ENCODE measurements at places on chromosomes 2 and 18.
A peak's percentile ranks its signal among the peaks of the same experiment; 100 is the strongest.

DNA sequence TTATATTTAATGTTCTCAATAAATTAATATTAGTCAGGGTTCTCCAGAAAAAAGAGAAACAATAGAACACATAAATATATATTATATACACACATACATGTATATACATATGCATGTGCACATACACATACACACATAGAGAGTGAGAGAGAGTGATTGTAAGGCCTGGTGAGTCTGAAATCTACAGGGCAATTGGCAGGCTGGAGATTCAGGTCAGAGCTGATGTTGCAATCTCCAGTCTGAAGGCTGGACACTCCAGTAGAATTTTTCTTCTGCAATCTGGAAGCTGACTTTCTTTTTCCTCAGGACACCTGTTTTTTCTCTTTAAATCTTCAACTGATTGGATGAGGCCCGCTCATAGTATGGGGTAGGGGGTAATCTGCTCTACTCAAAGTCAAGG is 3.2 kb downstream of the TMEM182 start:
- DNase-seq: no peak

GRCh38 chr18:41226186-41226585 is 728.8 kb upstream of the PIK3C3 start:
- no peak for DNase-seq

- peak; percentile 55 for DNase-seq
Observed at GRCh38 chr2:237451643-237452469, 35.2 kb upstream of the MLPH start.

GRCh38 chr18:45653090-45653489 is 37.8 kb downstream of the SLC14A2 start:
- no peak for DNase-seq

DNA sequence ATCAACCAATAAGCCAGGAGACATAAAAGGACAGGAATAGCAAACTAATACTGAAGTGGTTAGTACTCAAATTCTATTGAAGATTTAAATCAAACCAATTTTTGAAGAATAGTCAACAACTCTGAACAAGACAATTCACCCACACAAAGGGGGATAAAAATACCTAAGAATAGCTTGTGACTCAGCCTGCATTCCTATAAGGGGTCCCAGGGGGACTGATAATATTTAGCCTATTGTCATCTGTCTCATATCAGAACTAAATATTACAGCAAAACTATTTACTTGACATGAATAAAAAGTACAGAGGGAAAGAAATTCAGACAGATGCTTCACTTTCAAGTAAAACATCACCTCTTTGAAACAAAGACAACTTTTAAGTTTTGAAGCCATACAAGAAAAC is 7.7 kb downstream of the ITSN2 start:
- no peak for DNase-seq

GRCh38 chr18:50114448-50114847 is 80.5 kb downstream of the MYO5B start:
- no peak for DNase-seq

DNA sequence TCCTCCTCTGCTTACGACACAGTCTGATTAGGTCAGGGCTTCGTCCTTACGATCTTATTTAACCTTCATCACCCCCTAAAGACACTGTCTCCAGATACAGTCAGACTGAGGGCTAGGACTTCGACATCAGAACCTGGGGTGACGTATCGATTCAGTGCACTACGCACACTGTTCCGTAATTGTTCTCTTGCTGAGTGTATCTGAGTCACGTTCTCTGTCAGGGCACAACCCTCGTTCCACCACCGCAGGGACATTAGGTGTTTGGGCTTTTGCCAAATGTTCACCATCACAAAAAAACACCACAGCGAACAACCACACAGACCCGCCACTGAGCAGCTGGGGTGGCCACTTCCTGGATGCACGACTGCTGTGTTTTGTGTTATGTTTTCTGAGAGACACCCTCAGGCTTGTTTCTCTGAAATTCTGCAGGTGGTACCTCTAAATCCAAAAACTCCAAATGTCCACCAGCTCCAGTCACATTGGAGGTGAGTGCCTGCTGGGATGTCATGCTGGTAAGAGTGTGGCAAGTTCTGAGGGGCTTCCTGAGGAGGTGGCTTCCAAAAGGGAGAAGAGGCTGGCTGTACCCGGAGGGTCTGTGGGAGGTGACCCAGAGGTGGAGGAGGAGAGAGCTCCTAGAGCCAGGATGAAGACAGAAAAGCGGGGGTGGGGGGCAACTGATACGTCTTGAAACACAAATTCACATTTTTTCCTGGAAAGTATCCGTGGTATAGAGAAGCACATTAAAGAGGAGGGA is 66.6 kb downstream of the ADNP2 start:
- no peak for DNase-seq

- DNase-seq: no peak
Observed at GRCh38 chr18:35311496-35311895, 21.5 kb upstream of the ZSCAN30 start.

- no peak for DNase-seq
Observed at GRCh38 chr2:235847576-235847975, 320.6 kb downstream of the GBX2 start.

GRCh38 chr2:240139666-240140393 is 628 bp downstream of the OTOS start:
- DNase-seq: no peak

DNA sequence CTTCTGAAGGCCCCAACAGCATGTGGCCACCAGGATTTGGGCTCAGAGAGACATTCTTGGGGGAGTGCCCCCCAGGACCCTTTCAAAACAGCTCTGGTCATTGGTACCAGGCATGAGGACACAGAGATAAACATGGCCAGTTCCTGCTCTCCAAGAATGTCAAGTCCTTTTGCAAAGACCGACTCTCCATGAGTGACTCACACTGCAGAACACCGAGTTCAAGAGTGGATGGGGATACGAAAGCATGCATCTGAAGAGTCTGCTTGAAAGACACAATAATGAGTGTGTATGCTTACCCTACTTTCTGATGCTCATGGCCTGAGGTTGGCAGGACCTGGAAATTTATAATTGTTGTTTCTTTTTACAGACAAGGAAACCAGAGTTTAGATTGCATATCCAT is 450.6 kb downstream of the TSN start:
- no peak for DNase-seq

DNA sequence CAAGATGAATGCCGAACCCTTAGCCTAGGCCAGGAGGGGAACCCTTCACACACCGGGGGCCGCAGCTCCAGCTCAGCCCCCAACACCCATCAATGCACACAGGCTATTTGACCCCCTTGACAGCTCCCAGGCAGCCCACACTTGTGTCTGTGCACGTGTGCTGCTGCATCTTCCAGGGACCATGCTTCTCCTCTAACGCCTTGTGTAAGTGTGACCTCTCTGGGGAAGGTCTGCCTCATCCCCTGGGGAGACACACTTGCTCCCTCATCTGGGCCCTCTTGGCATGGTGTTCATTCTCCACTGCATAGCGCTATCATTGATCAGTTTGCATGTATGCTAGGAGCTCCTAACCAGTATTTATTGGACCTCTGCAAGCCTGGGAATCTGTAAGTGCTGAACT is 120.0 kb upstream of the FHL2 start:
- no peak for DNase-seq

DNA sequence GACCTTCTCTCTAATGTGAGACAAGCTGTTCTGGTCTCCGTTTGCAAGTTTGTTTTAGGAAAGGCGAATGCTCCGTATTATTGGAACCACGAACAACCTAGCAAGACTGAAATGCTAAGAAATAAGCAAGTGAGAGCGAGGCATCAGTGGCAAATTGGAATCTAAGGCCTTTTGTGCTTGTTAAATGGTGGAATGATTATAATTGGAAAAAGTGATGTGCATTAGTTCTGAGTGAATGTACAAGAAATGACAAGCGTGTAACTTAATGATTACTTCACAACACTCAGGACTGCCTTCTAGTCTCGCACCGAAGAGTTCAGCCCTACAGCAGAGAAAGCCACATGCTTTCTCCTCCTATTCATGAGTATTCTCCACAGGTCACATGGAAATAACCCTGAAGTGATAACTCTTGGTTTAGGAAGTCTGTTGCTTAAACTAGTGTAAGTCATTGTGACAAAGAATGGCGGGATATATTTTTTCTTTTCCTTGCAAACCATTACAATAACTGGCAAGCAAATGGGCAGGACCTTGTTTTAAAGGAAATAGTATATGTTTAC is 392.2 kb upstream of the FIGN start:
- no peak for DNase-seq

GRCh38 chr2:136219963-136220362 is 102.0 kb upstream of the CXCR4 start:
- DNase-seq: no peak

DNA sequence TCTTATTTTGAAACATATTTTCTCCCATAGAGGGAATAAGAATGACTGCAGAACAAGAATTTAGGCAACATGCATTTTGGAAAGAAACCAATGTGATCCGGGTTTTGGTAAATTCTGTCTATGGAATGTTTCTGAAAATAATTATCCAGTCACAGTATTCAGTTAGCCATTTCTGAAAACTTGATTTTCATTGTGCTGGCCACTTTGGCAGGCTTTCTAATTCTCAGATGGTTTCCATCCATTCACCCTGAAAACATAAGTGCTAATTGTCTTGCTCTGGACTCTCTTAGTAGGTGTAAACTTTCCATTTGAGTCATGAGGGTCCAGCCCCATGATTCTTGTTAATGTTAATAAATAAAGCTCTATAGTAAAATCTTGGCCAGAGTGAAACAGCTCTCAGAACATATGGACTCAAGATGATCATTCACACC is 176.5 kb downstream of the RBM43 start:
- no peak for DNase-seq

DNA sequence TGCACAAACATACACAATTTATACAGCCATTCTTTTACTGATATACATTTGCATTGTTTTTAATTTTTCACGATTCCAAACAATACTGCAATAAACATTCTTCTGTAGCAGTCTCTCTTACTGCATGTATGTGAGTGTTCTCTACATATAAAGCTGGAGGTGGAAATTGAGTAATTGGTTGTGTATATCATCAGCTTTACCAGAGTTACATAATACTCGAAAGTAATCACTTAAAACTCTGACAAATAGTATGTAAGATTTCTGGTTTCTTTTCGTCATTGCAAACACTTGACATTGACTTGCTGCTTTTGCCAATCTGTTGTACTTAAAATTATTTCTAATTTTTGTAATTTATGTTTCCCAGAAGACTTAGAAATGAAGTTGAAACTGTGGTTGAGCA is 110.2 kb downstream of the TDRD15 start:
- DNase-seq: no peak

GRCh38 chr2:216596236-216596979 is 36.8 kb upstream of the IGFBP2 start:
- no peak for DNase-seq

- DNase-seq: no peak
Observed at GRCh38 chr18:41809652-41810051, 145.4 kb upstream of the PIK3C3 start.

DNA sequence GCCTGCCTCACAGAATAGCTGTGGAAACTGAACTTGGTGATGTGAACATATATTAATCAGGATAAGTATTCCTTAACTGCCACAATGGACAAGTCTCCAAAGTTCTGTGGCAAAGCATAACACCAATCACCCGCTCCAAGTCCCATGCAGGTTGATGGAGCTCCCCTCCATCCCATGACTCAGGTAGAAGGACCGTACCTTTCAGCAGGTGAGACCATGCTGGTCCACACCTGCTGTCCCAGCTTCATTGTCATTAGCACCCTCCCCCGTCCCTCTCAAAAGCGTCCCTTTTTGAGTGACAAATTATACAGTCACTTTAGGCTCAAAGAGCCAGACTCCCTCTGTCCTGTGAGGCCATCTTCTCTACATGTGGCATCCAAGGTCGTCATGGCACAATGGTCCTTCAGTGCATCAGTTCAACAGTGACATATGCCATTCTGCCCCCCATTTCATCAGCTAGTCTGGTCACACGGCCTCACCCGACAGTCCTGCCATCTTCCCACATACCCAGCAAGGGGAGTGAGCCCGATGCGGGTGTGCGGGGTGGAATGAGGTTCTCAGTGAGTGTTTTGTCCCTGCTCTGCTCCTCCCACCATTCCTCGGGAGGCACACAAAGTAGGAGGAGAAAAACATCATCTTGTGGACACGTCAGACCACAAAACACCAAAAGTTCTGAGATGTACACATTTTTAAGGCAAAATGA is 136.7 kb upstream of the MYCN start:
- no peak for DNase-seq

DNA sequence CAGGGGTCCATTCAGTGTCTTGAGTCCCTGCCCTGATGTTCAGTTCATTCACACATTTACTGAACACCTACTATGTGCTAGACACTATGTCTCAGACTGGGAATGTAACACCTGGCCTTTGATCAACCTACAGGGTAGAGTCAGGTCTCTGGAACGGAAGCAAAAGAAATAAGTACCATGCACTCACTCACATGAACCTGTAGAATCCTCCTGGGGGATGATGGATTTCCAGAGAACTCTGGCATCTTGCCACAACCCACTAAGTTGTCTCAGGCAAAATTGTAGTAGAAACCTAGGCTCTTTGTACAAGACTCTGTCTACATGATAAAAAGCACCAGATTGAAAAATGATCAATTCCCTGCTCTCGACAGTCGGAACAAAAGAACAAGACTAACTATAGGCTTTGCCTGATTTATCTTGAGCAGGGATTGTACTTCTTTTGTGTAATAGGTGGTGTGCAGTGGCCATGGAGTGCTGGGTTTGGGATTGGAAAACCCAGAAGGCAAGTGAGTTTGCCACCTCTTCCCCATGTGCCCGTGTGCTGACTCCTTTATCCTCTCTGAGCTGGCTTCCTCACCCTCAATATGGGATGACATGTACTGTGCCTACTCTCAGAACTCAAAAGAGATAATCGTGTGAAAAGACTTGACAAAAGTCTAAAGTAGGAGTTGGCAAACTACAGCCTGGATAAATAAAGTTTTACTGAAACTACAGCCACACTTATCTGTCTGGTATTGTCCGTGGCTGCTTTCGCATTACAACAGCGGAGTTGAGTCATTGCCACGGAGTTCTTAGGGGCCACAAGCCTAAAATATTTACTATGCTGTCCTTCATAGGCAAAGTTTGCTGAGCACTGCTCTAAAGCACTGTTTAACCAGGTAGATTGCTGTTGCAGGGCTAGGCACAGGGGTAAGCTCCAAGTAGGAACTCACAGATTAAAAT is 4.4 kb downstream of the CAPN14 start:
- DNase-seq: no peak

- no peak for DNase-seq
Observed at GRCh38 chr2:20490300-20491181, 43.7 kb downstream of the RHOB start.

- no peak for DNase-seq
Observed at GRCh38 chr18:13433685-13434084, 215.1 kb downstream of the LDLRAD4 start.

Data from heart right ventricle (tissue), 16 donors.